ENCODE measurements at places on chromosomes 16 and 17. TPM values are rescaled to one million over a fixed set of nuclear protein-coding genes. Genes with fewer than 3 reads are reported as not detected.
A peak's percentile ranks its signal among the peaks of the same experiment; 100 is the strongest.

GRCh38 chr17:64500487-64500859 is 3.6 kb upstream of the POLG2 start:
- DNase-seq, result no peak

- DNase-seq, result peak; percentile 59
These were observed 27.2 kb upstream of the IL17C start for GRCh38 chr16:88610909-88611812.

GRCh38 chr17:79797492-79798298 is 818 bp upstream of the CBX8 start:
- no peak for DNase-seq

The ZKSCAN2 gene
- total RNA-seq, result 22.9 TPM

The ZDHHC1 gene
- 7.0 TPM for total RNA-seq

GRCh38 chr17:49573510-49574322 is 2.0 kb upstream of the NXPH3 start:
- peak; percentile 57 for DNase-seq

The CCL8 gene
- total RNA-seq, result not detected

GRCh38 chr16:67017421-67017750 is 11.6 kb upstream of the CBFB start:
- DNase-seq, result no peak

- DNase-seq, result peak; percentile 67
These were observed 9.7 kb downstream of the NEUROD2 start for GRCh38 chr17:39598047-39598481.

DNA sequence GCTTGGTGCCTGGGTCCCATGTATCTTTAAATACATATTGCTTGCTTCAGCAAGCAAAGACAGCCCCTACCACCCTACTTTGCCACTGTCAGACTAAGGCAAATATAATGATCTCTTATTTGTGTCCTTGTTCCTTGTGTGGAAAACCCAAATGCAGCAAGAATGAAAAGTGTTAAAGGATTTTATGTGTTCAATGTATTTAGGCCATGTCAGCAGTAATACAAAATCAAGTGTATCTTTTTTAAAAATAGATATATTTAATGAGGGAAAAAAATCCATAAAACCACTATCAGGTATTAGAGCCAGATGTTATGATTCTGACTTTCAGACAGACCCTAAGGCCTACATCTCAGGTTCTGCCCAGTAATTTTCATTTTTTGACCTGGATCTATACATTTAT is 374.5 kb downstream of the SEC14L1 start:
- DNase-seq, result no peak

GRCh38 chr16:75002474-75002873 is 3.6 kb downstream of the ZNRF1 start:
- DNase-seq, result no peak

DNA sequence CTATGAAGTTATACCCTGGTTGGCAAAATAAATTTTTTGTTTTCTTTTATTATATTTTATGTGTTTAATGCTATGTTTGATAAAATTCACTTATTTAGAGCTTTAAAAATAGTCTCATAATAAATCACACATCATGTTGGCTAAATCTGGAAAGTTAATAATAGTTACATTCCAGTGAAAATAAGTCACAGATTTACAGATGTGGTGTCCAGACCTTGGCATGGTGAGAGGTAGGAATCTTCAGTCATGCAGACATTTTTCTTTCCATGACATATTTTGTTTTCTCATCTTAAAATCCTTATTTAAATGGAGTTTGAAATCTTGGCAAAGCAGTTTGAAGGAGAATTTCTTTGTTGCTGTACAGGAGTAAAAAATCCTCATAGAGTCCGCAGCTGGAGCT is 48.1 kb upstream of the GOSR1 start:
- no peak for DNase-seq

DNA sequence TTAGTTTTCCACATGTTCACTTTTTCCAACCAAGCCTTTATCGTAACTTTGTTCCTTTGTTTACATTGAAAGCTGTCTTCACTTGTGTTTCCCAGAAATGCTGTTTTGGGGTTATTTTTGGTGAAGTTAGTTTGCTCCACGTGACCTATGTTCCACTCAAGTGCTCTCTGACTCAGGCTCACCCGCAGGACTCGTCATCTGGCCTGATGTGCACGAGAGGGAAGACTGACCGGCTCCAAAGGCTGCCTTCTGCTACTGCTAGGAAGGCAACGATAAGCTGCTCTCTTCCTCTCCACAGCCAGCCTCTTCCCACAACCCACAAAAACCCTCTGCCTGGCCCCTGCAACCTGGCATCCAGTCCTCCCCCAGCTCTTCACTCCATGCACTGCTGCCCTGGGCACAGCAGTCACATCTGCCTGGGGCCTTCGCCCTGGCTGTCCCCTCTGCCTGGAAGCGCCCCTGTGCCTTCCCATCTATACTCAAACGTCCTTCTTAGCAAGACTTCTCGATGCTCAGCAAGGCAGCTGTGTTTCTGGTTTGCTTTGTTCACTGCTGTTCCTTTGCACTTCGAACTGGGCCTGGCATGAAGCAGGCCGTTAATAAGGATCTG is 28.0 kb downstream of the ZCCHC14 start:
- DNase-seq, result no peak

GRCh38 chr17:40536295-40537171 is 28.7 kb downstream of the CCR7 start:
- no peak for DNase-seq

GRCh38 chr16:67397036-67397801 is 3.9 kb upstream of the TPPP3 start:
- no peak for DNase-seq

GRCh38 chr16:3738128-3738527 is 20.8 kb upstream of the TRAP1 start:
- DNase-seq, result no peak

The ACSM5 gene
- total RNA-seq, result not detected

The C17orf50 gene
- not detected for total RNA-seq

DNA sequence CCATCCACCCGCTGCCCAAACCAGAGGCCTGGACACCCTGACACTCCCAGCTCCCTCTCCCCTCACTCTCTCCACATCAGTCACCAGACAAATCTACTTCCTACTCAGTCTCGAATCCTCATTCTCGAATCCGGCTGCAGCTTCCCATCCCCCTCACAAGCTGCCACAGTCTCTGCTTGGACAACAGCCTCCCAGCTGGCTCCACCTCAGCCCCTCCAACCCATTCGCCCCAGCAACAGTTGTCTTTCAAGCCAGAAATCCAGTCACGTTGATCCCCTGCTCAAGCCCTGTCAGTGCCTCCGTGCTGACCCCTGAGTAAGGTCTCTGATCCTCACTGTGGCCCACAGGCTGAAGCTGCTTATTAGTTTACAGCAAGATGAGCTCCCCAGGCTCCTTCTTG is 44.2 kb upstream of the MTSS2 start:
- peak; percentile 80 for DNase-seq

The TP53TG3C gene
- total RNA-seq, result not detected

DNA sequence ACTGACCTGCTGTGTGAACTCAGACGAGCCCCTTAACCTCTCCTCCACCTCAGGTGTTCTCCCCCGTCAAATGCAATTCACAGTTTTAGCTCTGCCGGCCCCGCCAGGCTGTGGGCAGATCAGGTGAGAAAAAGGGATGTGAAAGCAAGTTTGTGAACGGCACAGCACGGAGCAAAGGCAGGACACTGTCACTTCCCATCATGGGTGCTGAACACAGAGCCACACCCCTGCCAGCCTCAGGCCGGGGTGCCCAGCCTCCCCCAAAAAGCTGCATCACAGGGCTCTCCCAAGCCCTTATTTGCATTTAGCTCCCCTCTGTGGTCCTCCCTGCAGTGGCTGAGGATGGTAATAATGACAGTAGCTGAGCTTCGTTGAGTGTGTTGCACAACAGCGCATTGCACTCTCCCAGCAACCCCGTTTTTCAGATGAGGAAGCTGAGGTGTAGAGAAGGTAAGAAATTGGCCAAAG is 88.8 kb upstream of the TNRC6C start:
- DNase-seq, result no peak

DNA sequence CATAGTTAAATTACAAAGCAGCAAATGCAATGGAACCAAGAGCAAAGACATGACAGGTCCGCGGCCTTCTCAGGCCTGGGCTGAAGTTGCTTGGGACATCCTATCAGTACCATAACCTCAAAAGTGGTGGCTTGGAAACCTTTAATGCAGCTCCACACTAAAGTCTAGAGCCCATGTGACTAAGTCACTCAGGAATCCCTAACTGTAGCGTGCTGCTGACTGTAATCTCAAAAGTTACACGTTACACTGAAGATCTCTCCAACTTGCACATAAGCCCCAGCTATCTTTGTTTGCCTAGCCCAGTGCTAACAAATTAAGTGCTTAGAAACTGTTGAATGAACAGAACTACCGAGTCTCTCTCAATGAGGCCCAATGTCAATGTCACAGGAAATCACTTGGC is 27.8 kb downstream of the NUP88 start:
- DNase-seq, result no peak

DNA sequence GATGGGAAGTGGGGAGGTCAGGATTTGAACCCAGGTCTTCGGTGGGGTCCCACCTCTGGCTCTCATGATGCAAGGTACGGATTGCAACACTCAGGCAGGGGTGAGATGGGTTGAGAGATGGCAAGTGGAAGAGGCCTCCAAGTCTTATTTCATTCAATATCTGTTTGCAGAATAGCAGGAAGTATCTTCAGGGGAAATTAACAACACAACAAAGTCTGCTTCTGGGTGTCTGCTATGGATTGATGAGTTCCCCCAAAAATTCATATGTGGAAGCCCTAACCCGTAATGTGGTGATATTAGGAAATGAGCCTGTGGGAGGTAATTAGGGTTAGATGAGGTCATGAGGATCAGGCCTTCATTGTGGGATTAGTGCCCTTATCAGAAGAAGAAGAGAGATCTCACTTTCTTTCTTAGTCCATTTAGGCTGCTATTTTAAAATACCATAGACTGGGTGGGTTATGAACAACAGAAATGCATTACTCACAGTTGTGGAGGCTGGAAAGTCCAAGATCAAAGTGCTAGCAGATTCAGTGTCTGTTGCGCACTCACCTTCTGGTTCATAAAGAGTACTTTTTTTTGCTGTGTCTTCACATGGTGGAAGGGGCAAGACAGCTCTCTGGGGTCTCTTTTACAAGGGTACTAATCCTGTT is 4.4 kb upstream of the CD300H start:
- DNase-seq, result no peak

The TRIM16 gene
- total RNA-seq, result 19.0 TPM

DNA sequence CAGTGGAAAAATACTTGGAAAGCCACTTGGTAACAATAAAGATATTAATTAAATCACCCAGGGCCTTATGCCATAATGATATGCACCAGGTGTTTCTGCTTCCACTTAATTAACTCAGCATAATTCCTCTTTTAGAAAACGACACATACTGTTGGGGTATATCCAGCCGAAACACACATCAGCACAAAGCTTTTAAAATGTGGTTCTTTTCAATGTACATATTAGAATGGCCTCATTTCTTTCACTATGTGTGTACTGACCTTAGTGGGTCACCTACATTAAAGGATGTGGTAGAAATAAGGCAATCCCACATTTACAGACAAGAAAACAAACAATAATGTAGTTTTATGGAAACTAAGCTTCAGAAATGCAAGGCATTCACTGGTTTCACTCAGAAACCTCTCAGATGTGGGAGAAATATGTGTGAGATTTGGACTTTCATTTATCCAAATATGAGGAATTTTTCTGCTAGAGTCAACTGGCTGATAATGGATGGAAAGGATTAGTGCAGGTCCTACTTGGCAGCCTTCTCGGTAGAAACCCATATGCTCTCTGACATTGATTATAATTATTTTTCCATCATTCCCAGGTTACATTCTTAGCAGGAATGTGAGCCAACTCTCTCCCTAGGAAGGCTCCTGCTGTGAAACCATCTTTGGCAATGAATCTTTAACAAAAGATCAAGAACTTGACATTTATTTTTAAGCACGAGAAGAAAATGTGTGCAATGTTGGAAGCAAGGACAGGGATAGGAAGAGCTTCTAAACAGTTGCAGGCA is 66.7 kb upstream of the DHX40 start:
- peak; percentile 94 for DNase-seq

The SLC47A1 gene
- total RNA-seq, result 2.6 TPM

GRCh38 chr16:69116906-69117305 is 11.5 kb downstream of the HAS3 start:
- no peak for DNase-seq

The GAS2L2 gene
- not detected for total RNA-seq

GRCh38 chr16:54936979-54937670 is 6.5 kb downstream of the IRX5 start:
- DNase-seq, result no peak

- DNase-seq, result no peak
These were observed 29.1 kb upstream of the MED13 start for GRCh38 chr17:62094175-62094574.

GRCh38 chr17:47204722-47205418 is 4.3 kb upstream of the MYL4 start:
- DNase-seq, result no peak

The CLEC18A gene
- 1.7 TPM for total RNA-seq

DNA sequence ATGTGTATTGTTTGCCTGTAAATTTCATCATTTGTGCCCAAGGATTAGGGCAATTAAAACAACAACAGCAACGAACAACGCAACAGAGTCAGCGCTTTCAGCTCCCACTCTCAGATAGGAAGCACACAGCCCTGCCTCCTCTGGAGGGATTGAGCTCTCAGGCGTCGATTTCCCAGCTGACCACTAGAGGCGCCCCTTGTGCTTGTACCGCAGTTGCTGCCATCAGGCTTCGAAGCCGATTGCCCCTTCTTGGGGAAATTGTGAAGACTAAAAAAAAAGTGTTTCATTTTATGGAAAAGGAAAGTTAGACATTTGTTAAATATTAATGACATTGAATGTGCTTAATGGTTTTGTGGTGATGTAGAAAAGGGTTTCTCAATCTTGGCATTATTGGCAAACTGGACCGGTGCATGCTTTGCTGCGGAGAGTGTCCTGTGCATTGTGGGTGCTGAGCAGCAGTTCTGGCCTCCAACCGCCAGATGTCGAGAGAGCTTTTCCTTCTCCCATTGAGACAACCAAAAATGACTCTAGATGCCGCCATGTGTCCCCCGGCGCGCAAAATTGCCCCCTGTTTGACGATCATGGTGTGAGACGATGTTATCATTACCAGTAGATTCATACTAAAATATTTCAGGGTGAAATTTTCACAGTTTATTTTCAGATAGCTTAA is 650.4 kb upstream of the RBFOX1 start:
- peak; percentile 47 for DNase-seq

The AANAT gene
- total RNA-seq, result not detected

DNA sequence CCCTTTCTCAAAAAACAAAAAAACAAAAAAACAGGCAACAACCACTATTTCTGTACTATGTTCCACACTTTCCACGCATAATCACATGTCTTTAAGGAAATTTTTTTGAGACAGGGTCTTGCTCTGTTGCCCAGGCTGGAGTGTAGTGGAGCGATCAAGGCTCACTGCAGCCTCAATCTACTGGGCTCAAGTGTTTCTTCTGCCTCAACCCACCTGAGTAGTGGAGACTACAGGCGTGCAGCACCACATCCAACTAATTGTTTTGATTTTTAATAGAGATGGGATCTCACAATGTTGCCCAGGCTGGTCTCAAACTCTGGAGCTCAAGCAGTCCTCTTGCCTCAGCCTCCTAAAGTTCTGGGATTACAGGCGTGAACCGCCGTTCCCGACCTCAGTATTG is 52.6 kb upstream of the BPTF start:
- no peak for DNase-seq

- no peak for DNase-seq
These were observed 15.8 kb downstream of the SHISA9 start for GRCh38 chr16:12917246-12917645.

GRCh38 chr16:47317465-47318240 is 143.2 kb downstream of the ITFG1 start:
- DNase-seq, result no peak

GRCh38 chr17:30964876-30965275 is 6.0 kb upstream of the RNF135 start:
- DNase-seq, result no peak

- no peak for DNase-seq
These were observed 15.2 kb upstream of the RPL13 start for GRCh38 chr16:89545044-89545830.

The C16orf89 gene
- total RNA-seq, result not detected

The SAP30BP gene
- total RNA-seq, result 94.1 TPM
